AML-193 (cell line): ENCODE measurements at places on chromosomes 1 and 21.

DNA sequence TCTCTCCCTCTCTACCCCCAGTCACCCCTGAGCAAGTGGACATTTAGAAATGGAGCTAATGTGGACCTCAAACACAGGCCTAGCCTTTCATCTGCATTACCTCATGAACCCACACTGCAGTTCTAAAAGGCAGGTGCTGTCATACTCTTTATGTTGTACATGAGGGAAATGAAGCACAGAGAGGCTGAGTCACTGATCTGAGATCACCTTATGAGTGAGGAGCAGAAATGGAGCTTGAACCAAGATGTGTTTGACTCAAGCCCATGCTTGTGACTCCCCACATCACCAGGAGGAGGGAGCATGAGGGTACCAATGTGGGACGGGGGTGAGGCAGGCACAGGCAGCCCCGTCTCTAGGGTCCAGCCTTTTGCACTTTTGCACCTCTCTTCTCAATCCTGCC lies 702.8 kb downstream of the PTPRU start:
- no peak for DNase-seq

DNA sequence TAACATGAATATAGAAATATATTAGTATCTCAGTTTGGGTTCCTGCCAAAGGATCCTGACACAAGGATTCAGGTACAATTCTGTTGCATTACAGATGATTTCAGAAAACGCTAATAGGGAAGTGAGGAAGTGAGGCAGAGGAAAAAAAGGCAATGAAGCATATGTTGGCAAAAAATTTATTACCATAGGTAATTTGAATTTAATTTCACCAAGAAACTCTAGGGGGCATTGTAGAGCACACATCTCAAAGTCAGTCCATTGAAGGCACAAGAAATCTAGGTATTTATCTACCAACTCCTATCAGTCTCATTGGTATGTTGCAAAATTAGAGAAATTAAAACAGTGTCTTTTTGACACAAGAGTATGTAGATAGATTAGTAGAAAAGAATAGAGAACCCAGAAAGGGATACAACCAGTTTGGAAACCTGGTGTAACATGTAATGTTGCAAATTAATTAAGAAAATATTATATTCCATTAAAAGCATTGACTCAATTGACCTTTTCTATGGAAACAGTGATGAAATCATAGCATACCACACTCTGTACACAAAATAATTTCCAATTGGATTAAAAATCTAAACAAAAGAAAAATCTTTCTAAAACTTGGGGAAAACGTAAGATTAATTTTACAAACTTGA lies 104.9 kb upstream of the SNX7 start:
- peak; percentile 37 for DNase-seq

GRCh38 chr1:17130138-17130635 lies 10.9 kb upstream of the PADI2 start:
- no peak for DNase-seq

- DNase-seq: no peak
These were observed 87.4 kb downstream of the ITPKB start for GRCh38 chr1:226651732-226652105.

DNA sequence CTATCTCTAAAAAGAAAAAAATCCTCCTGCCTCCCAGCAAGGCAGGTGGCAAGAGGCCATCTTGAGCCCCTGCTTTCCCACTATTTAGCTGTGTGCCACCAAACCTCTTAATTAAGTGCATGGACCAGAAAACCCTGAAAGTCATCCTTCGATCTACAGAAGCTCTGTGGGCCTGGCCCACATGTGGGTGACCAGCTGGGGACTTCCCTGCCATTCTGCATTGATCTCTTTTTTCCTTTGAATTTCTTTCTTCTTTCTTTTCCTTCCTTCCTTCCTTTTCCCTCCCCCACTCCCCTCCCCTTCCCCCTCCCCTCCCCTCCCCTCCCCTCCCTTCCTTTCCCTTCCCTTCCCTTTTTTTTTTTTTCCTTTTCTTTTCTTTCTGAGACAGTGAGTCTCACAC lies 38.0 kb downstream of the KIF21B start:
- no peak for DNase-seq

DNA sequence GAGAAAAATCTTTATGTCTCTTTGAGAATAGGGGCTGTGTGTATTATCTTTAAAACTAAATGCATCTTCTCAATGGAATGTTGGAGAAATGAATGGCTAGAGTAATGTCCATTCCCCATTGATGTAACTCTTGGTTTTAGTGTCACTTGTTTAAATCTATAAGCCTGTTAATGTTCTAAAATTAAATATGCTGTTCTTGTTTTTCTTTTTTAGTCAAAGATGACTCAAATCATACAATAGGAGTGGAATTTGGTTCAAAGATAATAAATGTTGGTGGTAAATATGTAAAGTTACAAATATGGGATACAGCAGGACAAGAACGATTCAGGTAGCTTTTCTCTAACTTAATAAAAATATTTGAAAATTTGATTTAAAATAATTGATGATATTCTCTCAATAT lies 17.6 kb downstream of the RAB4A start:
- no peak for DNase-seq

GRCh38 chr1:3419415-3420204 lies 34.9 kb upstream of the ARHGEF16 start:
- DNase-seq: no peak

- DNase-seq: no peak
These were observed 108.2 kb upstream of the TMPRSS2 start for GRCh38 chr21:41616031-41616591.

DNA sequence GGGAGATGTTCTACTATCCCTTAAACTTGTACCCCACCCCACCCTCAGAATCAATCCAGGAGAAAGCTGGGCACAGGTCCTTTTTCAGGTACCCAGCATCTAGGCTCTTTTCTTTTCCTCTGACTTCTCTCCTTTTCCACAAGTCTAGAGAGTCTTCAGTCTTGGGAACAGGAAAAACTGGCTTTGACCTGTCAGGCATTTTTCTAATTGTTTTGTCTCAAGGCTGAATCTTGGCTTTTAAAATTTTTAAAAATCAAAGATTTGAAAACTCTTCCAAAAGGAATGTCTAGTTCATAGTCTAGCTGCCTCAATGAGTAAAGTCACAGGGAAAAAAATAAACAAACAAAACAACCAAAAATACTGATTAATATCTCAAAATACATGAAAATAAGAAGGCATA lies 161.5 kb downstream of the HFM1 start:
- no peak for DNase-seq

GRCh38 chr1:204992201-204992997 lies 50.6 kb upstream of the CNTN2 start:
- DNase-seq: peak; percentile 27
